Osteoblast (primary cell): ENCODE measurements at places on chromosomes 5 and 9. TPM values are rescaled to one million over a fixed set of nuclear protein-coding genes. Genes with fewer than 3 reads are reported as not detected.

Gene DMRTA1
- total RNA-seq = 4.3 and 5.3 TPM in 2 replicates

Gene CDH10
- total RNA-seq = not detected in 2 replicates

Gene ANKRD34B
- total RNA-seq = not detected in 2 replicates

Gene RPP25L
- total RNA-seq = 17.7 and 19.2 TPM in 2 replicates

Gene OBP2A
- total RNA-seq = not detected in 2 replicates

Gene DMRT3
- not detected in 2 replicates for total RNA-seq

GRCh38 chr5:177494346-177495195, 2.8 kb downstream of the PDLIM7 start:
- DNase-seq = peak; percentile 100

Gene PCDHA13
- under 0.01 TPM in 2 replicates for total RNA-seq

DNA sequence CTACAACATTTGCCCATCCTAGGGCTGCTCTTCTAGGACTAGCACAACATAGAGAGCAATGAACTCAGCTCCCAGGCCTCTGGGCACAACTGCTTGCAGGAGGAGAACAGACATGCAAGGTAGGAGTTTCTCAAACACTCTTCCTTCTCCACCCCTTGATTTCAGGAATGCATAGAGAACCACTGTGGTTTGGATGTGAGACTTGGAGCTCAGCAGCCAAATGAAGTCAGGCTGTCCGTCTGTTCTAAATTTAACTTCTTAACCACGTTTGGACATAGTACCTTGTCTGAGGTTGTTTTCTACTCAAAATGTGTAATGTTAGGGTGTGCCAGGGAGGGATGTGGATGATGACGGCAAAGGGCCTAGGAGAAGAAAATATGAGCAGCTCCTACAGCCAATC, 515.1 kb upstream of the TNC start:
- H3K27me3 ChIP-seq = no peaks in the 10 kb centered on the region
- H3K4me3 ChIP-seq = no peak overlapping the region
- H3K4me1 ChIP-seq = peaks cover 14% of the 10 kb centered on the region
- peak overlapping the region; percentile 5 for H3K27ac ChIP-seq

Gene OR1J2
- total RNA-seq = 0.29 TPM in 1 of 2 replicates, not detected in the other

GRCh38 chr9:36319806-36320205, 61.6 kb upstream of the GNE start:
- no peaks in the 10 kb centered on the region for H3K4me1 ChIP-seq
- no peaks in the 10 kb centered on the region for H3K36me3 ChIP-seq
- no peaks in the 10 kb centered on the region for H3K27me3 ChIP-seq
- no peak for DNase-seq
- no peak overlapping the region for H3K27ac ChIP-seq

Gene RFX3
- total RNA-seq = 1.4 and 2.9 TPM in 2 replicates

Gene SLC1A1
- total RNA-seq = 20.0 and 25.7 TPM in 2 replicates

Gene DCTN4
- 66.2 and 68.1 TPM in 2 replicates for total RNA-seq

- no peak overlapping the region for H3K4me3 ChIP-seq
- H3K27ac ChIP-seq = no peak overlapping the region
- no peaks in the 10 kb centered on the region for H3K36me3 ChIP-seq
- no peaks in the 10 kb centered on the region for H3K4me1 ChIP-seq
Measured at GRCh38 chr5:56377573-56377972, 144.4 kb upstream of the ANKRD55 start.

Gene LECT2
- not detected in 2 replicates for total RNA-seq

Gene MTREX
- total RNA-seq = 63.6 and 73.8 TPM in 2 replicates

DNA sequence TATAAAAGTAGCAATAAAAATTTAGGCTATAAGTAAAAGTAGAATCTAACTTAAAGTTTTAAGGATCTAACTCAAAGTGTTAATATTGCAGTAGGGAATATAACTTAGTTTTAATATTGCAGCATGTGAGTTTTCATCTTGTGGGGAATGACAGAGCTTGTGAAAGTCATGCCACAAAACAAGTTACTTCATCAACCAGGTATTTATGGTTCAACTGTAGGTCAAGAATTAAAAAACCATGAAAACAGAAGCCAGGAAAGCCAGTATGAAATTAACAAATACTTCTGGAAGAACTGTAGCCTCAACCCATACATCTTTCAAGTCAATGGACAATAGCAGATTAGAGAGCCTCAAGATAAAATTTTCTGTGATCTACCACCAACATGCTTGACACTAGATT, 19.0 kb downstream of the HMGCS1 start:
- H3K4me3 ChIP-seq = no peak overlapping the region
- H3K27ac ChIP-seq = peak overlapping the region; percentile 47
- H3K36me3 ChIP-seq = peaks cover 57% of the 10 kb centered on the region
- H3K27me3 ChIP-seq = no peaks in the 10 kb centered on the region
- no peak for DNase-seq

Gene PRR16
- 30.4 and 36.2 TPM in 2 replicates for total RNA-seq

DNA sequence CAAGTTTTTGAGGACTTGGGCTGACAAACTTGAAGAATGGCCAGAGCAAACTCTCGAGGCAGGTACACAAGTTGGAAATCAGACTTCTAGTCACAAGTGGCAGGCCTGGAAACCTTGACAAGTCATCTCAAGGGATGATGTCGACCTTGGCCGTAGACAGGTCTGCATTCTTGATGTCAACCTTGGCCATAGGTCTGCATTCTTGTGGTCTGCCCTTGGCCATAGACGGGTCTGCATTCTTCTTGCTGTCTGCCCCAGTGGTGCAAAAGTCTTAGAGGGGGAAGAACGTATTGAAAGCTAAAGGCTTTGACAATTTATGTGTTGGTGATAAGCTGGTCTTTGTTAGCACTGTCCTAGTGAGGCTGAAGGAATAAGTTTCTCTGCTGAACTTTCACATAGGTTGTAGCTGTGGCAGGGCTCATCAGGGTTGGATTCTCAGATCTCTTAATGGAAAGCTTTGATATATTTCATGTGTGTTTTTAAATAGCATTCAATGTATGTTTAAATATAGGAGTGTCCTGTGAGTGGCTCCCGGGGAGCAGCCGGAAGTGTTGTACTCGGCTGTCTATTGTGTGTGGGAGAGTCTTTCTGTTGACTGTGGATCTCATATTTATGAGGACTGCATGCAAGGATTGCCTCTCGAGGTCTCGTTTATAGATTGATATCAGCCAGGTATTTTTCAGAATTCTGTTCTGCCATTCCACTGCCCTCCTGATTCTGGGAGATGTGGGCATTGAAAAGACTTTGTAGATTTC, 27.0 kb downstream of the SUB1 start:
- no peak overlapping the region for H3K4me3 ChIP-seq
- peaks cover 5% of the 10 kb centered on the region for H3K4me1 ChIP-seq
- H3K27me3 ChIP-seq = no peaks in the 10 kb centered on the region

- peaks cover 29% of the 10 kb centered on the region for H3K36me3 ChIP-seq
- H3K4me3 ChIP-seq = no peak overlapping the region
- no peaks in the 10 kb centered on the region for H3K27me3 ChIP-seq
- peaks cover 91% of the 10 kb centered on the region for H3K4me1 ChIP-seq
- peak; percentile 97 for DNase-seq
- H3K27ac ChIP-seq = peak overlapping the region; percentile 92
Measured at GRCh38 chr9:127538849-127539258, 73.2 kb upstream of the STXBP1 start.

- H3K4me3 ChIP-seq = no peak overlapping the region
- H3K4me1 ChIP-seq = peaks cover 12% of the 10 kb centered on the region
- H3K27me3 ChIP-seq = no peaks in the 10 kb centered on the region
- H3K36me3 ChIP-seq = peaks cover 32% of the 10 kb centered on the region
- H3K27ac ChIP-seq = no peak overlapping the region
Measured at GRCh38 chr5:135364421-135365262, 34.4 kb downstream of the MACROH2A1 start.

DNA sequence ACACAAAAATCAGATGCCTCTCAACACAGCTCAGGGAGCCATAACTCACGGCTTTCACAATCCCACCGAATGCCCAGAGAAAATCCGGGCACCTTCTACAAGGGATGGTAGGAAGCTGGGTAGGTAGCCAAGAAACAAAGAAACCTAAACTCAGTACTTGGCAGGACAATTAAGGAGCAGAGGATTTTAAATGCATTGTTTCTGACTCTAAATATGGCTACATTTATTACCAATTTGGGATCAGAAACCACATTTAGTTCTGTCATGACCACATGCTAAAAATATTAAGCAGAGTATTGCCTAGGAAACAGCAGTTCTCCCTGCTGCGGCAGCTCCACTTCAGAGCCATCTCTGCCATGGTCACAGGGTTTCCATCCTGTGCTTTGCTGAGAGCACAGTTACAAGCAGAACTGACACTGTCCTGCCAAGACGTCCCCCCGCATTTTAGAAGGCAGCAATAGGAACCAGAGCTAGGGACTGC, 57.5 kb downstream of the SIL1 start:
- no peaks in the 10 kb centered on the region for H3K36me3 ChIP-seq
- no peak overlapping the region for H3K4me3 ChIP-seq
- no peaks in the 10 kb centered on the region for H3K27me3 ChIP-seq
- no peak for DNase-seq
- H3K4me1 ChIP-seq = peaks cover 44% of the 10 kb centered on the region
- peak overlapping the region; percentile 74 for H3K27ac ChIP-seq

Gene CD74
- 21.4 and 83.4 TPM in 2 replicates for total RNA-seq

GRCh38 chr9:127971357-127972235, 9.2 kb downstream of the EEIG1 start:
- no peak overlapping the region for H3K27ac ChIP-seq
- H3K36me3 ChIP-seq = no peaks in the 10 kb centered on the region
- H3K4me3 ChIP-seq = no peak overlapping the region

DNA sequence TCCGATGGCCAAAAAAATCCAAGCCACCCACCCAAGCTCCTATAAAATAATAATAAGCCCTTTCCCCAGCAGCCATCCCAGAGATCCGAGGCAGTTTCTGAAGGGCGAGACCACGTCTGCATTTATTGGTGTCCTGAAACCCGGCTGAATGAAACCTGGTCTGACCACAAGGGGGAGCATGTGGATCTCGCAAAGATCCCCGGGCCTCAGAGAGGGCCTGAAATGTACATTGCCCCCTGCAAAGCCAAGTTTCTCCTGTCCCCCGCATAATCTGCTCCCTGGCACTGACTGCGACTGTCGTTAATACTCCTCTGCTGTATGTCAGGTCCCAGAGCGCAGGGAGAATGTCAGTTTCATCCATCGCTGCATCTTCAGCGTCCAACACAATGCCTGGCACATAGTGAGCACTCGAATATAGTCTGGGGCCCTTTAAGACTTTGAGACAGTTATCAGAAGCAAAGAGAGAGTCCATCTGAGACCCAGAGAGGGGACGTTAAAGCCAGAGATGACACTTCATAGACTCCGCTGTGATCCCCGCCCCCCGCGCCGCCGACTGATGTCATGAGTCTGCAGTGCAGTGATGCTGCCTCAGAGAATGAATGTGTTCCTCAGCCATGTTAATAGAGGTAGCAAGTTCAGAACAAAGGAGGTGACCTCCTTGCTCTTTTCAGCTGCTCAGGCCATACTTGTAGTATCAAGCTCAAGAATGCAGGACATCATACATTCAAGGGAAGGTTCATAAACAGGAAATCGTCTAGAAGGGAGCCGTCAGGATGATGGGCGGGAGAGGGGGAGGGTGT, 74.5 kb upstream of the BARHL1 start:
- no peaks in the 10 kb centered on the region for H3K4me1 ChIP-seq
- no peak overlapping the region for H3K27ac ChIP-seq
- H3K27me3 ChIP-seq = peaks cover 39% of the 10 kb centered on the region
- no peak overlapping the region for H3K4me3 ChIP-seq

GRCh38 chr9:81112627-81113452, 576.5 kb downstream of the TLE1 start:
- no peak for DNase-seq
- peaks cover 3% of the 10 kb centered on the region for H3K27me3 ChIP-seq
- H3K27ac ChIP-seq = no peak overlapping the region
- H3K4me3 ChIP-seq = no peak overlapping the region

DNA sequence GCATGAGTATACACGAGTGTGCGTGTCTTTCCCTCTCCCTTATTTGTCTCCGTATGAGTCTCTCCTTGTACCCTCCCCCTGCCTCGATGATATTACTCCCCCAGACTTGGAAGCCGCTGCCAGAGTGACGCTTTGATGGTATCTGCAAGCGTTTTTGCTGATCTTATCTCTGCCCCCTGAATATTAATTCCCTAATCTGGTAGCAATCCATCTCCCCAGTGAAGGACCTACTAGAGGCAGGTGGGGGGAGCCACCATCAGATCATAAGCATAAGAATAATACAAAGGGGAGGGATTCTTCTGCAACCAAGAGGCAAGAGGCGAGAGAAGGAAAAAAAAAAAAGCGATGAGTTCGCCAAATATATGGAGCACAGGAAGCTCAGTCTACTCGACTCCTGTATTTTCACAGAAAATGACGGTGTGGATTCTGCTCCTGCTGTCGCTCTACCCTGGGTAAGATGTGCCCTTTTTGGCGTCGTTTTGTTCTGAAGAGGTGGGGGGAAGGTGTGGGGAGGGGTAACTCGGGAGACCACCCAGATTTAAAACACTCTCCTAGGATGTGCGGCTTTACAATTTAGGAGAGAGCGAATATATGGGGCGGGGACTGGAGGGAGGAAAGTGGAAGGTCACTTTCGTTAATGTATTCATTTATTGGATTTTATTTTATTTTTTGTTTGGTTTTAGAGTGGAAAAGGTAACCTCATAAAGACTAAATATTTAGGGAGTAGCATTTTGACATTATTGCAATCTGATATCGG, at the start of gene GABRG2:
TSS of gene GABRG2 (plus strand) at position 119 of the 757 bp plus-strand sequence. CDS start at position 346, 227 bp downstream.
- no peak for DNase-seq
- H3K27ac ChIP-seq = no peak within 1 kb of the TSS
- H3K27me3 ChIP-seq = no peaks in the 10 kb centered on the region
- no peaks in the 10 kb centered on the region for H3K36me3 ChIP-seq
- H3K4me3 ChIP-seq = no peak within 1 kb of the TSS

- H3K4me1 ChIP-seq = no peaks in the 10 kb centered on the region
- no peaks in the 10 kb centered on the region for H3K27me3 ChIP-seq
- H3K27ac ChIP-seq = no peak overlapping the region
- no peaks in the 10 kb centered on the region for H3K36me3 ChIP-seq
Measured at GRCh38 chr5:180116077-180116999, 44.8 kb upstream of the RNF130 start.

Gene DBH
- not detected in 2 replicates for total RNA-seq

- no peak for DNase-seq
- H3K4me1 ChIP-seq = no peaks in the 10 kb centered on the region
- no peaks in the 10 kb centered on the region for H3K36me3 ChIP-seq
- no peak overlapping the region for H3K4me3 ChIP-seq
- no peak overlapping the region for H3K27ac ChIP-seq
Measured at GRCh38 chr5:26518065-26518464, 520.3 kb downstream of the CDH9 start.

GRCh38 chr5:61496446-61496845, 164.4 kb downstream of the ZSWIM6 start:
- no peak overlapping the region for H3K27ac ChIP-seq
- no peaks in the 10 kb centered on the region for H3K4me1 ChIP-seq
- DNase-seq = no peak
- H3K36me3 ChIP-seq = peaks cover 18% of the 10 kb centered on the region
- H3K4me3 ChIP-seq = no peak overlapping the region

DNA sequence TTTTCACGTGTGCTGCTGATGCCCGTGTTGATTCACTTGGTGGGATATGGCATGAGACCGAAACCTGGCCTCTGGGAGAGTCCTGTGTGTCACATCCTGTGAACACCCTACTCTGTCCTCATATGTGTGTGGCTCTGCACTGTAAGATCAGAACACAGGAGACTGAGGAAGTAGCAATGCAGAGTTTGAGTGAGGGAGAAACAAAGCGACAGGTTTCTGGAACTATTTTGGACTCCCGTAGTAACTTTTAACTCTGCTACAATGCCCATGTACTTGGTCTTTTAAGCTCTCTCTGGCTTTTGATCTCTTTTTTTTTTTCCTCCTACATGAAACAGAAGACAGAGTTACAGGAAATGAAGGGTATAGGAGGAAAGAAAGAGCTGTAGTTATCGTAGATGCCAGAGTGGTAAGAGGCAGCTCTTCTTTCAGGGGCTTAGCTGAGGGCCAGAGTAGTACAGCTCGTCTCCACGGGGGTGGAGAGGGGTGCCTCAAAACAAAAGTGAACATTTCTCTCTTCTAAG, 26.6 kb downstream of the GRAMD2B start:
- no peaks in the 10 kb centered on the region for H3K27me3 ChIP-seq
- peaks cover 24% of the 10 kb centered on the region for H3K36me3 ChIP-seq
- peaks cover 46% of the 10 kb centered on the region for H3K4me1 ChIP-seq
- no peak overlapping the region for H3K4me3 ChIP-seq
